ENCODE measurements at places on chromosomes 16 and 17.

- DNase-seq = no peak
Observed at GRCh38 chr17:82356845-82357355, 2.1 kb upstream of the TEX19 start.

DNA sequence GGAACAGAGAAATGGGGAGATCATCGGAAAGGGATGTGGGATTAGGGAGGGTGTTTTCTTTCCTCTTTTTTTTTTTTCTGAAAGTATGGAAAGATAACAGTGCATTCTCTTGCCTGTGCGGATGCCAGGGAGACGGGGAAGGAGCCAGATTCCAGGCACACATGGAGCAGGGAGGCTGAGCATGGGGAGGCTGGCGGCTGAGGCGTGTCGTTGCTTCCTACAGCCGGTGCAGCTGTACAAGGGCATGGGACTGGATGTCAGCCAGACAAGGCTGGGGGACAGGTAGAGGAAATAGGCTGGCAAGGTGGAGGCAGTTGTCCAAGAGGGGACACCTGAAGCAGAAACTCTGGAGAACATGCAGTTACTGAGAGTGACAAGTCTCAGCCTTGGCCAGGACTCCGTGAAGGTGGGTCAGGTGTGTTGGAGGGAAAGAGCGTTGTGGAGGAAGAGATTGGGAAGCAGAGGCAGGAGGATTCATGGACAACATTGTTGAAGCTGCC, 16.6 kb upstream of the ADORA2B start:
- no peak for DNase-seq

- DNase-seq = no peak
Observed at GRCh38 chr17:48800626-48801217, 16.3 kb downstream of the TTLL6 start.

DNA sequence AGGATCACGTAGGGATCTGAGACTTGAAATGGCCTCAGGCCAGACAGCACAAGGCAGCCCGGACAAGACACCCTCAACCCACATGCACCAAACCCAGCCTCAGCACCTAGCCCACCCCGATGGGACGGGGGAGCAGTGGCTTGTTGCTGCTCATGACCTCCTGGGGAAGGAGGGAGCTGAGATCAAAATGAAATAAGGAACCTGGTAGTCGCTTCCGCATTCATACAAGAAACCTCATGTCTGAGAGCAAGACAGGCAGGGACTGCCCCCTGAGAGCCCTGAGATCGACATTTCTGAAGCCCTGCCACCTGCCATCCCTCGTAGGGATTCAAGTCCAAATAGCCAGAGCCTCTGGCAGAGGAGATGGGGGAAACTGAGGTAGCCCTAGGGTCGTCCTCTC, 5.7 kb upstream of the CEP131 start:
- no peak for DNase-seq

DNA sequence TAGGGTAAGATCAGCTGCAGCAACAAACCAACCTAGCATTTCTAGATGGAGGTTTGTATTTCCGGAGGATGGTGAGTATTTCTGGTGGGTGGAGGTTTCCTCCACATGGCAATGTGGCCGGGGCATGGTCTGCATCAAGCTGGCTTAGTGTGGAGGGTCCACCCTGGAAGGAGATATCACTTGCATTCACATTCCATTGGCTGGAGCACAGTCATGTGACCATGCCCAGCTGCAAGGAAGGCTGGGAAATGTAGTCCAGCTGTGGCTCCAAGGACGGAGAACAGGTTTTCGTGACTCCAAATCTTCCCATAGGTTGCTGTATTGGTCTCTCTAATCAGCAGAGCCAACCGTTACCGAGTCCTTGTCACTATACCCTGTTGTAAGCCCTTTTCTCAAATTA, 68.7 kb downstream of the RAI1 start:
- DNase-seq = no peak

DNA sequence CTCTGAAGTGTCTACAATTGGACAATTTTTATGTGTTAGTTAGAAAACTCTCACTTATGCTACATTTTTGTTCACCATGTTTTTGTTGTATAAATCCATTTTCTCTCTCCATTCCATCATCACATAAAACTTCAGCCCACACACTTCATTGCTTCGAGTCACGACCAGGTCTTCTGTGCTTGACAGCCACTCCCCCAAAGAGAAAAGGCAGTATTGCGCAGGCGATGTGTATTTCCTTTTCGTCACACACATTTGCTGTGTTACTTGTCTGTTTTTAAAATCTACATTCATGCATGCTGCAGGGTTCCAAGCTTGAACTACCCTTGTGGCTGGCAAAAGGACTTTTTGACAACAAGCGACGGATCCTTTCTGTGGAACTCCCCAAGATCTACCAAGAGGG, 10.5 kb downstream of the GINS3 start:
- DNase-seq = no peak

GRCh38 chr17:15012351-15012980, 252.7 kb downstream of the PMP22 start:
- DNase-seq = no peak

DNA sequence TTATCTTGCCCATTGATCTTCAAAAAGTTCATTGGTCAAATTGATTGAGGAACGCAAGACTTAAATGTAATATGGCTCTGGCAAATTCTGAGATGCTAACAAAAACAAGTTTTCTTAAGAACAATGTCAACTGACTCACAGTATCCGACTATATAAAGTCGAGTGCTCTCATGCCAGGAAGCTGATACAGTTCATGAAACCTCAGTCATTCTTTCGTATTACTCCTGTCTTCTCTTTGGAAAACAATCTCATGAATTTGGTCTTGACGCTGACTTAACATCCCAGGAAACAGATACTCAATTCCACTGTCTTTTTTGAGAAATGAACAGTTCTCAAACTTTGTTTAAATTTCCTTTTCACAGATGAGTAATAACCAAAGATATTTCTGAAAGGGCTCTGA, 704.9 kb downstream of the MAF start:
- DNase-seq = no peak

DNA sequence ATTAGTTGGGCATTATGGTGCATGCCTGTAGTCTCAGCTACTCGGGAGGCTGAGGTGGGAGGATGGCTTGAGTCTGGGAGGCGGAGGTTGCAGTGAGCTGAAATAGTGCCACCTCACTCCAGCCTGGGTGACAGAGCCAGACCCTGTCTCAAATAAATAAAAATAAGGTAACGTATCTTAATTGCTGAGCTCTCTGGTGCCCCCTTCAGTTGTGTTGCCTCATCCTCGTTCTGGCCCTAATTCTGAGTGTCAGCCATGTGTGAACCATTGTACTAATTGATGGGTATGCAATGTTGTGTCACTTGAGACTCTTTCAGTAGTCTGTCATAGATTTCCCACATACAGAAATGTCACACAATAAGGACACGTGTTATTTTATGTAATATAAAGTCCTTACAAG, 363.1 kb upstream of the RBFOX1 start:
- no peak for DNase-seq

- DNase-seq = peak; percentile 69
Observed at GRCh38 chr17:45143767-45144198, 4.5 kb upstream of the HEXIM1 start.

DNA sequence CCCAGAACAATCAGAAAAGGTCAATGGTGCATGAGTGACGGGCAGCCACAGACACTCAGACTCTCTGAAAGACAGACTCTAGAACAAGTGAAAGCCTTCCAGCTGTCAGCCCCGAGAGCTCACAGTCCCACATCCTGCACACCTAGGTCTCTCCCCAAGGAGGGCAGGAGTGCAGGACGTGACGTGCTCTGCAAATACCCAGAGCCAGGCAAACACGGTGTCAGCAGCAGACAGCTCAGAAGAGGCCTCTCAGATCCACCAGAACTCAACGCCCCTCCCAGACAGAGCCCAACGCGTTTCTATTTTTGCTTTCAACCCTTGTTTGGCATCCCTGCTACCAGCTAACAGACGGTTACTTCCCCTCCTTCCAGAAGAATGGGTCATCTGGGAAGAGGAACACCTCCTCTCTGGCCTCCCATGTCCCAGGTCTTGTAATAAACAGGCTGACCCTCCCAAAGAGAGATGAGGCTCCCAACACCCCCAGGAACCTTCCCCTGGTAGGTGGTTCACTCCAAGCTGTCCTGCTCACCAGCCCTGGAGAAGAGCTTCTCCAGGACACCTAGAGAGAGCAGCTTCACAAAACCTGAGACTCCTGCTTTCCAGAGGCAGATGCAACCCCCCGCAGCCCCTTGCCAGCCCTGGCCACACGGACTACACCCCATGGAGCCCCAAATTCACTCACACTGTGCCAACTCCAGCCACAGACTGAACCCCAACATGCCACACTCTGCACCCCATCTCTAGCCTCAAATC, 7.6 kb downstream of the PITPNM3 start:
- DNase-seq = no peak

- DNase-seq = no peak
Observed at GRCh38 chr17:5825717-5826330, 241.5 kb upstream of the NLRP1 start.

GRCh38 chr17:71327376-71328059, 793.3 kb upstream of the SOX9 start:
- no peak for DNase-seq

GRCh38 chr17:77815127-77815905, 143.2 kb upstream of the TNRC6C start:
- no peak for DNase-seq

DNA sequence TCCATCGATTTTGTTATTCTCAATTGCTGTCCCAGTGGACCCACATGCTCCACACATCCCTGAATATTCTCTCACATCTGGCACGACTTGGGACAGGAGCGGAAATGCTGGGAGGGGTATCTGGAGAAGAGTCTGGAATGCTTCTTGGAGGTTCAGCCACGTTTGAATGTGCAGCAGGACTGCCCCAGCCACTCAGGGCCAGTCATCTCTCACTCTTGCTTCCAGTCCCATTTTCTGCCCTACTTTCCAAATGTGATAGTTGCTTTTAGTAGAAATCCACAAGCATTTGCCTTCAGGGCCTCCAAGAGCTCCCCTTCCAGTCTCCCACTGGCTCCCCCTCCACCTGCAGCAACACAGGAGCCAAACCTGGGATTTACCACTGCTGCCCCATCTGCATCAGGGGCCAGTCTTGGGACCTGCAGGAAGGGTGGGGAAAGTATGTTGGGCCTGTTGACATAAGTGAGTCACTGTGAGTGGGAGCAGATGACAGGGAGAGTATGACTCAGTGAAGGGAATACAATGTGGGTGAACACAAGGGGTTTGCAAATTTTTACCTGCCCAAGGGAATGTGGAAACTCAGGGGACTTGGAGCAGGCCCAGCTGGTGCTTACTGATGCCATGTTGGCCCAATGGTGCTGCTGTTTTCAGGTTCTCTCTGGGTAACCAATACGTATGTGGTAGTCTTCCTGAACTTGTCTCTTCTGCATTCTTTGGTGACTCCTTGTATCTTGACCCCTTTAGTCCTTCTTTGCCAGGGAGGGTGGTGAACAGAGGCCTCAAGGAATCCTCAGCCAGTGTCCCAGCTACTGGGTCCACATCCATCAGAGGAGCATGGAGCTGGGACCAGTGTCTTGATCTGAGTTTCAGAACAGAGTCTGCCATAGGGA, 78.8 kb upstream of the CRHR1 start:
- DNase-seq = no peak

- no peak for DNase-seq
Observed at GRCh38 chr16:14566599-14566998, 63.5 kb downstream of the PARN start.

GRCh38 chr16:85660843-85661739, 27.7 kb downstream of the GINS2 start:
- no peak for DNase-seq

GRCh38 chr17:333626-334396, 18.8 kb downstream of the RPH3AL start:
- no peak for DNase-seq

GRCh38 chr16:24514096-24514495, 25.3 kb upstream of the RBBP6 start:
- no peak for DNase-seq

DNA sequence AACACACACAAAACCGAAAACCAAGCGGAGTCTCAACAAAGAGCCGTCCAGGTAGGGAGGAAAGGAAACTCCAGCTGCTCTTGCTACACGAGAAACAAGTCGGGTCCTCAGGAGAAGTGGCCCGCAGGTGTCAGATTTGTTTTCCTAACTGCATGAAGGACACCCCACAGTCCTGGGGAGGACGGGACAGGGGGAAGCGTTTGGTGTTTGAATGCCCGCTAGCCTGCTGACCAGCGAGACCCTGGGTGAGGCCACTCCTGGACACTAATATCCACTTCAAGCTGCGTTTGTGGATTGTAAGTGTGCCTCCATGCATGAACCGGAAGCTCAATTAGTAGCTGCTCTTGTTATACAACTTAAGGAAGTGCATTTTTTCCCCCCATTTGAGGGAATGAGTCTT, 299.5 kb downstream of the MAF start:
- no peak for DNase-seq

- no peak for DNase-seq
Observed at GRCh38 chr16:10509534-10510025, 70.8 kb downstream of the EMP2 start.

- DNase-seq = no peak
Observed at GRCh38 chr17:19991252-19991885, 13.7 kb upstream of the AKAP10 start.

GRCh38 chr17:66483906-66484305, 181.5 kb downstream of the PRKCA start:
- no peak for DNase-seq

DNA sequence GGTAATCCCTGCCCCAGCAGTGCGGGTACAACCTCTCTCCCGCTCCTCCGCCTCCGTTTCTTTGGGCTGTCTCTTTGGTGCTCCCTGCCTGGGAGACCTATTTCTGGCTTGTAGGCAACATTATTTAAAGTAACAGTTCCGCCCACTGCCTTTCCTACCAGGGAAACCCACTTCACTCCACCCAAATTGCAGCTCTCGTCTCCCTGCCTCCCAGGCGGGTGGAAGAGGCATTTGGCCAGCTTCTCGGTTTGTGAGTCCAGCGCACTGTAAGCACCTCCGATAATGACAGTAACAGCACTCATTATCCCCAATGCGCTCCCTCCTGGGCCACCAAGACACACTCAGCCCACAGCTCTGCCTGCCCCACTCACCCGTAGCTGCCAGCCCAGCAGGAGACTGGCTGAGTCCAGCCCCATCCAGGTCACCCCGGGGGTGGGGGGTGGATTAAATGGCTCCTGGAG, 165.1 kb upstream of the CDC42EP4 start:
- DNase-seq = no peak

DNA sequence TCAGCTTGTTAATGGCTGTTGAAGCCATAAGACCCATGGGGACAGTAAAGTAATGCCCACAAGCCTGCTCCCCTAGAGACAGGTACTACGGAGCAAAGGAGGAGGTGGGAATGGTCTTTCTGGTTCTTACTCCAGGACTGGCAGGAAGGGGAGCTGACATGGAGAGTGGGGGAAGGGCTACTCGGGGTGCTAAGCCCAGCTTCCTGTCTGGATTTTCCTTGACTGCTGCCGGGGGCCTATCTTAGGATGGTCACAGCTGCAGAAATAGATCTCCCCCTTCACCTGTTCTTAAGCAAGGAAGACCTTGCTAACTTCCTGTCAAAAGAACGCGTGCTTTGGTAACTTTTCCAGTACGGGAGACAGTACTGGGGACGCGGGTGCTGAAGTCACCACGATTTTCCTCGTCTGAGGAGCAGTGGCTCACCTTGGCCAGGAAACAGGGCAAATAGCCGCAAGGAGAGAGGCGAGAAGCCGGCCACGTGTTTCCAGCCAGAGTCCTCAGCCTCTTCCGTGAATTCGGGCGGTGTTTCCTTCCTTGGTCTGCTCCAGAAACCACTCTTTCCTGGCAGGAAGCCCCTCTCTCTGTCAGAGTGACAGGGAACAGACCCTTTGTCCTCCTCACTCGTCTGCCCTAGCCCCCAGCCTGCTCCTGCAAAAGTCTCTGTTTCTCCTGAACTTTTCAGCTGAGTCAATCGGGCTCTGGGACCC, 656 bp upstream of the PRR29 start:
- DNase-seq = no peak
